CD8-positive, alpha-beta memory T cell (primary cell): ENCODE measurements at places on chromosomes 2 and 18. TPM values are rescaled to one million over a fixed set of nuclear protein-coding genes. Genes with fewer than 3 reads are reported as not detected.

The COPS7B gene
- 48.0 TPM for total RNA-seq

The LOXL3 gene
- total RNA-seq, result 1.2 TPM

GRCh38 chr2:104658144-104658835, 195.6 kb upstream of the POU3F3 start:
- H3K27ac ChIP-seq, result no peak overlapping the region
- no peak for DNase-seq
- H3K27me3 ChIP-seq, result no peaks in the 10 kb centered on the region

GRCh38 chr2:38643021-38643671, 22.8 kb upstream of the GALM start:
- no peaks in the 10 kb centered on the region for H3K36me3 ChIP-seq
- DNase-seq, result no peak
- H3K4me1 ChIP-seq, result peaks cover 22% of the 10 kb centered on the region
- H3K27ac ChIP-seq, result peak overlapping the region; percentile 51
- H3K4me3 ChIP-seq, result peak overlapping the region; percentile 40

GRCh38 chr2:25490217-25490616, 148.5 kb upstream of the DNMT3A start:
- H3K27me3 ChIP-seq, result no peaks in the 10 kb centered on the region
- no peak for DNase-seq
- no peaks in the 10 kb centered on the region for H3K36me3 ChIP-seq
- no peak overlapping the region for H3K4me3 ChIP-seq

GRCh38 chr2:187297801-187298200, 150.3 kb downstream of the CALCRL start:
- no peaks in the 10 kb centered on the region for H3K4me1 ChIP-seq
- no peak overlapping the region for H3K4me3 ChIP-seq
- no peak overlapping the region for H3K27ac ChIP-seq
- DNase-seq, result no peak
- H3K36me3 ChIP-seq, result no peaks in the 10 kb centered on the region
- H3K27me3 ChIP-seq, result no peaks in the 10 kb centered on the region

The POMC gene
- 4.7 TPM for total RNA-seq

GRCh38 chr2:44715671-44716081, 225.8 kb upstream of the SIX3 start:
- no peaks in the 10 kb centered on the region for H3K27me3 ChIP-seq
- DNase-seq, result no peak
- no peaks in the 10 kb centered on the region for H3K4me1 ChIP-seq
- H3K27ac ChIP-seq, result no peak overlapping the region
- no peaks in the 10 kb centered on the region for H3K36me3 ChIP-seq

DNA sequence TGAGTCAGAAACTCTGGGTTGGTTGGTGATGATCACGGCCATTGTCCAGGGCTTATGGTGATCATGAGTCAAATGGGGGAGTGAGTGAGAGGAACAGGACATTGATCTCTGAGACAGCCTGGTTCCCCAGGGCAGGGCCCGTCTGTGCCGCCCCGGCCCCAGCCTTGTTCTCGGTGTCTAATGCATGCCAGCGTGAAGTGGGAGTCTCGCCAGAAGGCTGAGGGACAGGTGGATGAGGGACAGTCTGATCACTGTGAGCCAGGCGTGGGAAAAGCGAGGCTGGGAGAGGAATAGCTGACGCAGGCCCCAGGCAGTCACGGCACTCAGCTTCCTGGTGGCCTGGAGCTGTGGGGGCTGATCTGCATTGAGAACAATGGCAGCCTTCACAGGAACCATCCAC, 208.3 kb upstream of the HDAC4 start:
- H3K36me3 ChIP-seq, result no peaks in the 10 kb centered on the region
- no peak overlapping the region for H3K27ac ChIP-seq
- H3K27me3 ChIP-seq, result no peaks in the 10 kb centered on the region
- H3K4me3 ChIP-seq, result no peak overlapping the region

DNA sequence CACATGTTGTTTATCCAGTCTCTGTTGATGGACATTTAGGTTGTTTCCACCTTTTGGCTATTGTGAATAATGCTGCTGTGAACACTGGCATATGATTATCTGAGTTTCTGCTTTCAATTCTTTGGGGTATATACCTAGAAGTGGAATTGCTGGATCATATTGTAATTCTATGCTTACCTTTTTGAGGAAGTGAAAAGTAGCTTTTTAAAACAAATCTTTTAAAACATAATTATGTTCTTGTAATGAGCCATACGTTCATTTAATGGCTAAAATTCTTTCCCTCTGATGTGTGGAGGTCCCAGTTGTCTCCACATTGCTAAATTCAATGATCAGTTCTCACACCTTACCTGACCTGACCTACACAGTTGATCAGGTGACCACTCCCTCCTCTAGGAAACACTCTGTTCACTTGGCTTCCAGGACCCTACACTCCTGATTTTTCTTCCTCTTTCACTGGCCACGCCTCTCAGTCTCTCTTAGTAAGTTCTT, 27.8 kb upstream of the SERTAD2 start:
- no peak overlapping the region for H3K4me3 ChIP-seq
- no peak overlapping the region for H3K27ac ChIP-seq
- H3K27me3 ChIP-seq, result no peaks in the 10 kb centered on the region
- no peaks in the 10 kb centered on the region for H3K36me3 ChIP-seq
- H3K4me1 ChIP-seq, result peaks cover 14% of the 10 kb centered on the region

- DNase-seq, result no peak
- H3K27me3 ChIP-seq, result no peaks in the 10 kb centered on the region
- H3K36me3 ChIP-seq, result no peaks in the 10 kb centered on the region
- H3K4me1 ChIP-seq, result no peaks in the 10 kb centered on the region
- H3K4me3 ChIP-seq, result no peak overlapping the region
These were observed 245.1 kb downstream of the KCNS3 start for GRCh38 chr2:18123577-18123976.

GRCh38 chr2:235591921-235592320, 98.1 kb downstream of the AGAP1 start:
- H3K36me3 ChIP-seq, result no peaks in the 10 kb centered on the region
- H3K27ac ChIP-seq, result no peak overlapping the region
- H3K4me3 ChIP-seq, result no peak overlapping the region
- no peaks in the 10 kb centered on the region for H3K4me1 ChIP-seq
- no peak for DNase-seq
- H3K27me3 ChIP-seq, result no peaks in the 10 kb centered on the region

The IFIH1 gene
- total RNA-seq, result 17.9 TPM

DNA sequence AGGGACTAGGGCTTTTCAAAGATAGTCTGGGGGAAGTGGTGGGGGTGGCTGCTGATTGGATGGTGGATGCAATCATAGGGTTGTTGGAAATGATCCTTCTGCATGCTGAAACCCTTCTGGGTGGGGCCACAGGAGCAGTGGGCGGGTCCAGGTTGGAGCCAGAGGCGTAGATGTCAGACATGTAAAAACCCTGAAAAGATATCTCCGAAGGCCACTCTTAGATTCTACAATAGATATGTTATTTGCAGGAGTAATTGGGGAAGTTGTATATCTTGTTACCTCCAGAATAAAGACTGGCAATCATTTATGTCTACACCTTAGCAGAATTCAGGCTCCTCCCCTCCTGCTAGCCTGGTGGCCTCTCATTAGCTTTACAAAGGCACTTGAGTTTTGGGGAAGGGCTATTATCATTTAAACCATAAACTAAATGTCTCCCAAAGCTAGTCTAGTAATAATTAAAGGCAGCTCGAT, 8.2 kb upstream of the FAM98A start:
- H3K27me3 ChIP-seq, result no peaks in the 10 kb centered on the region
- no peaks in the 10 kb centered on the region for H3K4me1 ChIP-seq
- no peaks in the 10 kb centered on the region for H3K36me3 ChIP-seq
- H3K27ac ChIP-seq, result no peak overlapping the region

The RRM2 gene
- total RNA-seq, result 425 TPM

The AQP12A gene
- total RNA-seq, result not detected

DNA sequence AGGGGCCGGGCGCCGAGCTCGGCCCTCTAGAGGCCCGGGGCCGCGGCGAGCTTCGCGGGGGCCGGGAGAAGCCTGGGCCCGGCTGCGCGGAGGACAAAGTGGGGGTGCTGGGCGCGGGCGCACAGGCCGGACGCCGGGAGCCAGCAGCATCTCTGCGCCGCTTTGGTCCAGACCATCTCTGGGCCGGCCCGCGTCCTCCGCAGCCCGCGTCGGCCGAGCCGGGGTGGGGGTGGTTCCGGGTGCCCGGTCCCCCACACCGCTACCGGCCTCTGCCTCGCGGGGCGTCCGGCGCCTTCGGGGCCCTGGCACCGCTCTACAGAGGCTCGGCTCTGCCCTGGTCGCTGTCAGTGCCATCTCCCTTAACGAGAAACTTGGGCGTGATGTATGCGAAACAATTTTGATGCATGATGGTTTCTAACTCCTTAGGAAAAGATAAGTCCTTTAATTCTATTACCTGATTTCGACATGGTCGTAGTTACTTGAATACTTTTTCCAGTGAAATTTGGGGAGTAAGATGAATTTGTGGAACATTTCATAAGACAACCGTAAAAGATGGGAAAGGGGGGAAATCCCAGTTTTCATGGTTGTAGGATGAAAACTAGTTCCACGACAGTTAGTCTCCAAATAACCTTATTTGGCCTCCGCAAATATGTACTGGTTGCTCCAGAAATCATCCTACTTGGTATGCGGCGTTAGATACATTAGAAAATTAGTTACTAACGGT, 562 bp downstream of the TWSG1 start:
- peaks cover 6% of the 10 kb centered on the region for H3K4me1 ChIP-seq
- peak; percentile 22 for DNase-seq
- H3K4me3 ChIP-seq, result peak overlapping the region; percentile 35
- no peaks in the 10 kb centered on the region for H3K36me3 ChIP-seq

DNA sequence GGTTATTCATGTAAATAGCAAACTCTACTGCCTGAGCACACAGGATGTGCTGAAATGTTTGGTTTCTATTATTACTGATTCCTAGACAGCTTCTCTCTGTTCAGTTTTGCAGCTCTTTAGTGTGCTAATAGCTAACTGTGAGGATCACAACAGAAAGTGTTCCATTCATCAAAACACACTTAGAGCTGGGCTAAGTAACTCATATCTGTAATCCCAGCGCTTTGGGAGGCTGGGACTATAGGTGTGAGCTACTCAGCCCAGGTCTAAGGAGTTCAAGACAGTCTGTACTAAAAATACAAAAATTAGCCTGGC, 63.2 kb downstream of the MOGAT1 start:
- DNase-seq, result no peak
- no peaks in the 10 kb centered on the region for H3K4me1 ChIP-seq
- H3K27ac ChIP-seq, result no peak overlapping the region
- no peaks in the 10 kb centered on the region for H3K27me3 ChIP-seq
- no peaks in the 10 kb centered on the region for H3K36me3 ChIP-seq
- H3K4me3 ChIP-seq, result no peak overlapping the region

DNA sequence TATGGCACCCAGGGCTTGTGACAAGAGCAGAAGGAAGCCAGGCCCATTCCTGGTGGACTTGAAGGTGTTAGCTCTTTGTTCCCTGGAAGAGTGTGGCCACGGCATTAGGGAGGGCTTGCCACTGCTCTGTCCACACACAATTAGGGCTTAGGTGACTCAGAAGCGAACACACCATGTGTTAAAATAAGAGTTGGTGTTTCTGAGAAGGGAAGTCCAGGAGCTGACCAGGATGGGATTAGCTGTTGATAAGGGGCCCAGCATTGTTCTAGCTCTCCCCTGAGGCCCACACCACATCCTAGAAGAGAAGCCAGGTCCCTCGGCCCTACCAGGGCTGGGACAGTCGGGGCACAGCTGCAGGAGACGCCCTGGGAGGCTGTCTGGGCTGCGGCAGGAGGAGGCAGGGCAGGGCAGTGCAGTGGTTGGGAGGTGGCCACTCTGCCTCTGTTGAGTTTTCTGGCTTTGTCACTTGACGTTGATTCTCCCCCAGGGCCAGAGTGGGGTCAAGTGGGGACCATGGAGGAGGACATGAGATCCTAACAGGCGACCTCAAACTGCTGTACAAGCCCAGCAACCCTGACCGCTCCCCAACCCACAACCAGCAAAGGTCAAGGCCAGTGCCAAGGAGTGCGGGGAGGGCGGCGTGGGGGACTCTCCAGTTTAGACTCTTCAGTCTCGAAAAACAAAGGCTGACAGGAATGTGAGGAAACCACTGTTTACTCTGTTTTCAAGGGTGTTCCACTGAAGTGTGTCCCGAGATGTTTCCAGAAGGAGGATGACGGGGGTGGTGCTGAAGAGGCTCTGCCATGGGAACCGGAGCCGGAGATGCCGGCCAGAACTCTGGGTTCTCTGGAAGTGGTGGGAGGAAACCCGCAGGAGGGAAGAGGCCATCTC, 16.8 kb downstream of the GNLY start:
- no peaks in the 10 kb centered on the region for H3K36me3 ChIP-seq
- H3K4me3 ChIP-seq, result no peak overlapping the region
- H3K4me1 ChIP-seq, result no peaks in the 10 kb centered on the region
- H3K27me3 ChIP-seq, result no peaks in the 10 kb centered on the region
- no peak for DNase-seq
- no peak overlapping the region for H3K27ac ChIP-seq

The OSR1 gene
- not detected for total RNA-seq

The CCDC68 gene
- total RNA-seq, result not detected

The TMEM200C gene
- total RNA-seq, result not detected

- no peak overlapping the region for H3K4me3 ChIP-seq
- no peaks in the 10 kb centered on the region for H3K27me3 ChIP-seq
- no peaks in the 10 kb centered on the region for H3K4me1 ChIP-seq
- no peaks in the 10 kb centered on the region for H3K36me3 ChIP-seq
These were observed 201.7 kb downstream of the NRP2 start for GRCh38 chr2:205883965-205884364.

DNA sequence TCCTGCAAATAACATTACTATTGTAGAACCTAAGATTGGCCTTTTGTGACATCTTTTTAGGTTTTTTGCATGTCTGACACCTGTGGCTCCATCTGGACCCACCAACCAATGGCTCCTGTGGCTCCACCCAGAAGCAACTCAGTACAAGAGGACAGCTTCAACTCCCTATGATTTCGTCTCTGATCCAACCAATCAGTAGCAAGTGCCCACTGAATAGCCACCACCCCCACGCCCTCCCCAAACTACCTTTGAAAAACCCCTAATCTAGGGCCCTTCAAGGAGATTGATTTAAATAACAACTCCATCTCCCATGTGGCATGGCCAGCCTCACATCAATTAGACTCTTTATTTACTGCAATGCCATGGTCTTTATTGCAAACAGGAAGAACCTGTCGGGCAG, 23.6 kb downstream of the MPP4 start:
- H3K27ac ChIP-seq, result no peak overlapping the region
- DNase-seq, result no peak
- no peaks in the 10 kb centered on the region for H3K36me3 ChIP-seq
- H3K27me3 ChIP-seq, result no peaks in the 10 kb centered on the region
- H3K4me1 ChIP-seq, result no peaks in the 10 kb centered on the region
- no peak overlapping the region for H3K4me3 ChIP-seq

- no peaks in the 10 kb centered on the region for H3K4me1 ChIP-seq
- no peak overlapping the region for H3K4me3 ChIP-seq
- H3K27me3 ChIP-seq, result no peaks in the 10 kb centered on the region
- no peak overlapping the region for H3K27ac ChIP-seq
- DNase-seq, result no peak
These were observed 508.5 kb downstream of the RIT2 start for GRCh38 chr18:42606886-42607495.

GRCh38 chr2:111710613-111711012, 173.4 kb downstream of the ANAPC1 start:
- no peaks in the 10 kb centered on the region for H3K27me3 ChIP-seq
- no peaks in the 10 kb centered on the region for H3K36me3 ChIP-seq
- no peak overlapping the region for H3K27ac ChIP-seq
- no peaks in the 10 kb centered on the region for H3K4me1 ChIP-seq
- no peak for DNase-seq
- H3K4me3 ChIP-seq, result no peak overlapping the region

- H3K36me3 ChIP-seq, result no peaks in the 10 kb centered on the region
- H3K27ac ChIP-seq, result no peak overlapping the region
- no peak overlapping the region for H3K4me3 ChIP-seq
- peaks cover 80% of the 10 kb centered on the region for H3K4me1 ChIP-seq
These were observed 82.1 kb downstream of the MAP4K4 start for GRCh38 chr2:101779656-101780055.
